NCI-H1092 (cell line): ENCODE measurements at places on chromosomes 16 and 17.

- DNase-seq: no peak
Observed at GRCh38 chr16:81713295-81713772, 65.8 kb upstream of the PLCG2 start.

GRCh38 chr16:89152831-89153700 is 18.5 kb upstream of the CDH15 start:
- no peak for DNase-seq

- no peak for DNase-seq
Observed at GRCh38 chr16:11180489-11180888, 75.5 kb downstream of the SOCS1 start.

DNA sequence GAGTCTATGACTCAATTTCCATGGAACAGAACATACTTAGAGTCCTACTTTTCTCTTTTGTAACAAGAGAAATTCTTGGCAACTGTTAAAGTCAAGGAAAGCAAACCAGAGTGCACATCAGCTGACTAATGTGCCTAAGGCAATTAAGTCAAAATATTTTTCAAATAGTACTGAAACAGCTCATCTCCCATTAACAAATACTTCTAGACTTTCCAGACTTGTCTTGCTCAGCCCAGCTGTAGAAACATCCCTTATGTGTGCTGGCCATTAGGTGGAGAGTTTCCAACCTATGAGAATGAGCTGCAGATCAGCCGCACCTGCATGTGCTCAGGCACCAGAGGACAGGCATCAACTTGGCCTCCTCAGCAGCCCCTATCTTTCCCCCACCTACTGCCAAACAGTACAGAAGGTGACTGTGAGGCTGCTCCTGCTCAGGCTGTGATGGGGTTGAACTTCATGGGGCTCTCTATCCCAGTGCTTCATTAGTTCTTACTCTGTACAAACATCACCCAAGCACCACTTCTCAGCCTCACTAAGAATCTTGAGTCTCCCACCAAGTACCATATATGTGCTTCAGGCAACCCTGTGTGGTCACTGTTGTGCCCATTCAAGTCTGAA is 32.2 kb downstream of the TEX2 start:
- no peak for DNase-seq

GRCh38 chr17:72765368-72766153 is 326.9 kb downstream of the SLC39A11 start:
- no peak for DNase-seq

DNA sequence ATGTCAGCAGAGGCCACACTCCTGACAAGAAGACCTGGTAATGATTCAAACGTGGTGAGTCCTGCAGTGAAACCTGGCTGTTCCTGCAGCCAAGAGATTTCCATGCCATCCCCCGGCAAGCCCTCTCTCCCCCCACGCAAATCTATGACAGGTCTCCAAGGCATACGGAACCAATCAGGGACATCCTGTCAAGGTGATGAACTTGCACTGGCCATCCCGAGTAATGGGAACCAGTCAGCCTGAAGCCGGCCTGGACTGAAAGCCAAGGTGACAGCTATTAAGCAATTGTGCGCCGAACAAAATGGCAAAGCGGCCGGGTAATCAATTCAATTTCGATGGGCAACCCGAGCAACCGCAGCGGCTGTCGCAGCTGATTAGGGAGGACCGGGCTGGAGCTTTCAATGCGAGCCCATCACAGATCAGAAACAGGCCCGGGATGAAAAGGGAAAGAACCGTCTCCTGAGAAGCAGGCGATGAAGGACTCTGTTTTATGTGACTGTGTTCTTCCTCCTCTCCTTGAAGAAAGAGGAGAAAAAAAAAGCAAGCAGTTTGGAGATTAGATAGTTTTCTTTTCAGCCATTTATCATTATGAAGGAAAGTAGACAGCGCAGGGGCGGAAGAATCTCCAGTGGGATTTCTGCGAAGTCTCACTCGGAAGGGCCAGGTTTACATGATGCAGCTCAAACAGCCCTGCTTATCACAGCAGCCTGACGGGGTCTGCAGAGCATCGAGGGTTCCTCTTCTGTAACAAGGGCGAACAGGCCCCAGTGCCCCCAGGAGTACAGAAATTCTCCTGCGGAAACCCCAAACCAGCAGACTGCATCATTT is 35.2 kb downstream of the TBX4 start:
- no peak for DNase-seq

- DNase-seq: no peak
Observed at GRCh38 chr17:15124746-15125145, 140.4 kb downstream of the PMP22 start.

DNA sequence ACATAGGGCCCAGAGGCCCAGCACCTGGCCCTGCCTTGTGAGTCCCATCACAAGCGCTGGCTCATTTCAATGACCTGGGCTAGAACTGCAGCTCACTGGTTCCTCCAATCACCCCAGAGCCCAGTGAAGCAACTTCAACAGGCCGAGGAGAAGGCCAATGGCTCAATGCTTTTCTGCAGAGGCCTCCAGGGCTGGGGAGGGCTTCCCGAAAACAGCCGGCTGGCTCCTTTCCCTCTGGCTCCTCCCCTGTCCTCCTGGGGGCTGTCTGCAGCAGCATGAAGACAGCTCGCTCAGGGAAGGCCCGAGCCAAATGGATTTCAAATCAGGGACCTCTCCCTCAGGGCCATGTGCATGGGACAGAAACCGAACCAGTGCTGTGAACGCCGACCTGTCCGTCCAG is 121.6 kb downstream of the ZNF423 start:
- no peak for DNase-seq

GRCh38 chr16:67719778-67720144 is 645 bp upstream of the GFOD2 start:
- DNase-seq: no peak

GRCh38 chr17:37813751-37814150 is 68.9 kb upstream of the HNF1B start:
- no peak for DNase-seq

GRCh38 chr16:23131436-23131835 is 17.8 kb downstream of the USP31 start:
- DNase-seq: no peak

GRCh38 chr17:79552824-79553223 is 58.0 kb downstream of the RBFOX3 start:
- no peak for DNase-seq

DNA sequence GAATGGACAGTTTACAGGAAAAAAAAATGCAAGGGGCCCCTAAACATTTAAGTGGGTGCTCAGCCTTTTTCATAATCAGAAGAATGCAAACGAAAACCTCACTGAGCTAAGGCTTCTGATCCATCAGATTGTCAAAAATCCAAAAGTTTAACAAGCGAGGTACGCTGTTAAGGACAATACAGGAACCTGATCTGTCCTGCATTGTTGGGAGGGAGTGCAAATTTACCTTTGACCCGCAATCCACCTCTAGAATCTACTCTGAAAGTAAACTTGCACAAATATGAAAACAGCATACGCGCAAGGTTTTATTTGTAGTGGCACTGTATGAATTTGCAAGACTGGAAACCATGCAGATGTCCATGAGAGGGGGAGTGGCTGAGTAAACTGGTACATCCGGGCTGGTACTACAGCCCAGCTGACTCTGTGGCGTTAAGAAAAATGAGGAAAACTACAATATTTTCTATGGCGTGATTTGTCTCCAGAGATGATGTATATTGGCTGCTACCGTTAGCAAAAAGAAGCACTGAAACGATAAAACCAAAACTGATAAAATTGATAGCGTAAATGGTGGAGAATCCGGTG is 28.8 kb upstream of the ST6GALNAC1 start:
- no peak for DNase-seq

GRCh38 chr17:31289790-31290189 is 7.2 kb downstream of the OMG start:
- DNase-seq: no peak

- no peak for DNase-seq
Observed at GRCh38 chr17:39867084-39867879, 720 bp upstream of the ZPBP2 start.

DNA sequence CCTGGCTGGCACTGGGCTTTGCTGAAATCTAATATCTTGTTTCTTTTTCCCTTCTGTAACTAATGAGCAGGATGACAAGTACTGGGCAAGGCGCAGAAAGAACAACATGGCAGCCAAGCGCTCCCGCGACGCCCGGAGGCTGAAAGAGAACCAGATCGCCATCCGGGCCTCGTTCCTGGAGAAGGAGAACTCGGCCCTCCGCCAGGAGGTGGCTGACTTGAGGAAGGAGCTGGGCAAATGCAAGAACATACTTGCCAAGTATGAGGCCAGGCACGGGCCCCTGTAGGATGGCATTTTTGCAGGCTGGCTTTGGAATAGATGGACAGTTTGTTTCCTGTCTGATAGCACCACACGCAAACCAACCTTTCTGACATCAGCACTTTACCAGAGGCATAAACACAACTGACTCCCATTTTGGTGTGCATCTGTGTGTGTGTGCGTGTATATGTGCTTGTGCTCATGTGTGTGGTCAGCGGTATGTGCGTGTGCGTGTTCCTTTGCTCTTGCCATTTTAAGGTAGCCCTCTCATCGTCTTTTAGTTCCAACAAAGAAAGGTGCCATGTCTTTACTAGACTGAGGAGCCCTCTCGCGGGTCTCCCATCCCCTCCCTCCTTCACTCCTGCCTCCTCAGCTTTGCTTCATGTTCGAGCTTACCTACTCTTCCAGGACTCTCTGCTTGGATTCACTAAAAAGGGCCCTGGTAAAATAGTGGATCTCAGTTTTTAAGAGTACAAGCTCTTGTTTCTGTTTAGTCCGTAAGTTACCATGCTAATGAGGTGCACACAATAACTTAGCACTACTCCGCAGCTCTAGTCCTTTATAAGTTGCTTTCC is 56.0 kb downstream of the HLF start:
- no peak for DNase-seq

- no peak for DNase-seq
Observed at GRCh38 chr16:10827691-10828341, 9.2 kb upstream of the TVP23A start.

DNA sequence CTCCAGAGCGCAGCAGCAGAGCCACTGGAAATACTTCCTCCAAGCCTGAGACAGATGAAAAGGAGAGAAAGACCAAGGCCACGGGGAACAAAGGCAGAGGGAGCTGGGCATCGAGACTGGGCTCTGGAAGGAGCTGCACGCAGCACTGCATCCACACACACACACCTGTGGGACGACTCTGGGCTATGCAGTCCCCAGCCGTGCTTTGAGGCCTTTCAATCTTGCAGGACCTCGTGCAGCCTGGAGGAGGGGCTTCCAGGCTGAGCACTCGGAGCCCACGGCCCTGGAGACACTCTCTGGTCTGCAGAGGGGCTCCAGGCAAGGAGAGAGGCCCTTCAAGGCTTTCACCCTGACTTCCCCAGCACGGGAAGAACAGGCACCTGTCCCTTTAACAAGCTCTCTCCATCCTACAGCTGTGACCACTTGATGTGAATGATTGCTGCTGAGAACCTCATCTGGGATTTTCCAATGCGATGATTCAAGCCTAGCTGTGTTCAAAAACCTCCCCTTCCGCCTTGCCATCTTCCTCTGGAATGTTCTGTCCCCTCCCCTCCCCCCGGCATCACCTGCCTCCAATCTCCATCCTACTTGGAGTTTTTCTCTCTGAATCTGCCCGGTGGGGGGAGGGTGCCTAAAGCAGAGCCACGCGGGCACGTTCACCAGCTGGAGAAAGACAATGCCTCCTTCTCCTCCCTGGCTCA is 37.5 kb downstream of the RBFOX3 start:
- DNase-seq: no peak

DNA sequence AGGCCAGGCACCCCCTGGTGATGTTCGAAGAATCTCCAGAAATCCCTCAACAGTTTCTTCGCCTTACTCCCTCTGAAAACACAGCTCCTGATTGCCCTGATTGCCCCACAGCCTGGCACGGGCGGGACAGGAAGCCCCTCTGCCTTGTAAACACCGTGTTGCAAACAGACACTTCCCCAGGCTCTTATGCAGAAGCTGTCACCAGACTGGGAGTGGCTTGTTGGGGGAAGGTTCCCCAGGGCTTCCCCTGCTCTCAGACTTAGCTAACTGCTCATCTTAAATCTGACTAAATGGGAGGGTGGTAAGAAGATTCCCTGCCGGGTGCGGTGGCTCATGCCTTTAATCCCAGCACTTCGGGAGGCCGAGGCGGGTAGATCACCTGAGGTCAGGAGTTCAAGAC is 11.2 kb downstream of the PIK3R5 start:
- DNase-seq: no peak

DNA sequence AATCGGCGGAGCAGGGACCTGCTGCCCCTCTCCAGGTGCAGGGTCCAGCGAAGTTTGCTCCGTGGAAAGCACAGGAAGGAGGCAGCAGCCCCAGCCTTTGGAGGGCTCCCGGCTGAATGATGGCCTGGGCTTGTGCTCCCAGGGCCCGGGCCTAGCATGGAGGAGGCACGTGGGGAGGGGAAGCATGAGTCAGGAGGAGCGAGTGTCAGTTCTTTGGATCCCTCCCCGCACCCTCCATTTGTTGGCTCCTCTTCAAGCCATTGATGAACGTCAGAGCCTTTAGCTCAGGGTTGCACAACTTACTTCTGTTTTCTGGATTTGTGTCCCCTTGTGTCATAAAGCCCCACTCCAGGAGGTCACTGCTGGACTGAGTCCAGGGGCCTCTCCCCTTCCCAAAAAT is 25.8 kb downstream of the TTYH2 start:
- DNase-seq: no peak

- no peak for DNase-seq
Observed at GRCh38 chr17:19342611-19343255, 19.8 kb downstream of the B9D1 start.

GRCh38 chr17:80991645-80992076 is at the start of gene CHMP6:
CHMP6 (plus strand) TSS chr17:80991841; CDS start chr17:80991919, 78 bp downstream.
- peak; percentile 46 for DNase-seq
